NCI-H2107 (cell line): ENCODE measurements at places on chromosomes 7 and 10.

- no peak for DNase-seq
Observed at GRCh38 chr7:159144758-159145489, at the start of gene VIPR2. Gene VIPR2 (minus strand): TSS chr7:159144867. CDS start chr7:159144771, 96 bp downstream.

DNA sequence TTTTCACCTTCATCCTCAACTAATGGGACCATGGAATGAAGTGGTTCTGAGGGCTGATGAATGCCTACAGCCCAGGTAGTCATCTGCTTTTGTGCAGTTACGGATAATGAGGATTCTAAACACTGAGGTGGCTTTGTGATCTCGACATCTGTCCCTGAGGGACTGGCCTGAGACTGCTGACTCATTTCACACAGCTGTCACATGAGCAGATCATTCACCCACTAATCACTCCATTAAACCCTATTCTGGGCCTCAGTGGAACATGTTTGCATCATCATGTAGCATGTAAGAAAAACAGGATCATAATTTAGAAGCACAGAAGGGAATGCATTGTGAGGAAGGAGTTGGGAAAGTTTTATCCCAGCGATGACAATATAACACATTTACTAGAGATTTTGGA, 79.4 kb upstream of the FEZF1 start:
- DNase-seq = no peak

GRCh38 chr10:34960983-34961382, 129.2 kb downstream of the CUL2 start:
- peak; percentile 2 for DNase-seq

DNA sequence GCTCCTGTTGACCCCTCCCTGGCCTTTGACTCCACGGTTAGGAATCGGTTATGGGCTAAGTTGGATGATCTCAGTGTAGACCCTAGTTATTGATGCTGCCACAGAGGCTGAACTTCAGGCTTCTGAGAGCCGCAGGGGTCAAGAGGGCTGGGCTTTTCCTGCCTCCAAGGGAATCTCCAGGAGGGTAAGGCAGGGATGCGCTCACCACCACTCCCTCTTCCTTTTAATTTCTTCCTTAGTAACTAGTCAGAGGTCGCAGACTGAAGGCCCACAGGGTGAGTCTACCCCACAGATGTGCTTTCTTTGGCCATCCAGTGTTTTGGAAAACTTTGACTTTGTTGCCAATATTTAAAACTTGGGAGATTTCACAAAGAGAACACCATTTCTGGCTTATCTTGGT, 151.0 kb upstream of the TCF7L2 start:
- no peak for DNase-seq

DNA sequence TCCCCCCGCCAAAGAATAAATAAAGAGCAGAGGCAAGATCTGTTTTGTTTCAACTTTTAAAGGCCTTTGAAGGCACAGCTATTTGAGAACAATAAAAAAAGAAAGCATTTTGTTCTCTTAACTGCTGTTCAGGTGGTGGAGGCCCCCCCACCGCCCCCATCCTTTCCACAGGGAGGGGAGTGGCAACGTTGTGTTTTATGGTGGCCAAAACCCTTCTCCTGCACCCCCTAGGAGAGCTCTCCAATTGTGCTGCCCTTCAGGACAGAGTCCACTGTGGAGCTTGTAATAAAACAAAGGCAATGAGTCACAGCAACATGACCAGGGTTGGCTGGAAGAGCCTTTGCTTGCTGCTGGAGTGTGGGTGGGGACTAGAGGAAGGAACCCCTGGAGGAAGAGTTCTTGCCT, 987.9 kb downstream of the KCNMA1 start:
- no peak for DNase-seq

GRCh38 chr10:293636-294035, 158.4 kb downstream of the ZMYND11 start:
- DNase-seq = no peak

DNA sequence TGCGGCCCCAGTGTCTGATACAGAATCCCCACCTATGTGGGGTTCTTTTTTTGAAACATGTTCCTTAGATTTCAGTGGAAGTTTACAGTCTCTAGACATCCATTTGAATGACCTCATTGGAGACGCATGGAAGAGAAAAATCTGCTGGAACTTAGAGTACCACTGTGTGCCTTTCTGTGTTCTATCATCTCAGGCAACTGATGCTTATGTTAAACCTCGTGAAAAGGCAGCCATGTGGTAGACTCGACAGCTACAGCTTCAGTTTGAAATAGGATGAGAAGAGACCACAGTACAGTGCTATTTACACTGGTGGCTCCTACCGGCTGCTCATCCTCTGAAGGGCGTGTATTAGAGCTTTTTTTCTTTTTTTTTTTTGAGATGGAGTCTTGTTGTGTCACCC, 74.4 kb downstream of the FAM171A1 start:
- DNase-seq = no peak

GRCh38 chr7:2791390-2791789, 52.7 kb downstream of the GNA12 start:
- no peak for DNase-seq

DNA sequence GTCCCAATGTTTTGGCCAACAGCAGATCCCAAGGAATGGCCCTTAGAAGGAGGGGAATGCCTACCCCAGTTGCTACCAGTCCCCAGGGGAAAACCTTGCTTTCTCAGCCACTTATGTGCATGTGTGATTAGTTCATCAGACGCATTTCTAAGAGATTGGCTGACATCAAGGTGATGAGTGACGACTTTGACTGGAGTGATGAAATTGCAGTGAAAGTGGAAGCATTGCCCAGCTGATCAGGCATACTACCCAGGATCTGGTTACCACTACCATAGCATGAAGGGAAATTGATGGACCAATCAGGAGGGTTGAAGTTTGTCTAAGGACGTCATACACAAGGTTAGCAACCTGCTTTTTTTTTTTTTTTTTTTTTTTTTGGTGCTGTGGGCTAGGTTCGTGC, 90.3 kb upstream of the ELMO1 start:
- no peak for DNase-seq

DNA sequence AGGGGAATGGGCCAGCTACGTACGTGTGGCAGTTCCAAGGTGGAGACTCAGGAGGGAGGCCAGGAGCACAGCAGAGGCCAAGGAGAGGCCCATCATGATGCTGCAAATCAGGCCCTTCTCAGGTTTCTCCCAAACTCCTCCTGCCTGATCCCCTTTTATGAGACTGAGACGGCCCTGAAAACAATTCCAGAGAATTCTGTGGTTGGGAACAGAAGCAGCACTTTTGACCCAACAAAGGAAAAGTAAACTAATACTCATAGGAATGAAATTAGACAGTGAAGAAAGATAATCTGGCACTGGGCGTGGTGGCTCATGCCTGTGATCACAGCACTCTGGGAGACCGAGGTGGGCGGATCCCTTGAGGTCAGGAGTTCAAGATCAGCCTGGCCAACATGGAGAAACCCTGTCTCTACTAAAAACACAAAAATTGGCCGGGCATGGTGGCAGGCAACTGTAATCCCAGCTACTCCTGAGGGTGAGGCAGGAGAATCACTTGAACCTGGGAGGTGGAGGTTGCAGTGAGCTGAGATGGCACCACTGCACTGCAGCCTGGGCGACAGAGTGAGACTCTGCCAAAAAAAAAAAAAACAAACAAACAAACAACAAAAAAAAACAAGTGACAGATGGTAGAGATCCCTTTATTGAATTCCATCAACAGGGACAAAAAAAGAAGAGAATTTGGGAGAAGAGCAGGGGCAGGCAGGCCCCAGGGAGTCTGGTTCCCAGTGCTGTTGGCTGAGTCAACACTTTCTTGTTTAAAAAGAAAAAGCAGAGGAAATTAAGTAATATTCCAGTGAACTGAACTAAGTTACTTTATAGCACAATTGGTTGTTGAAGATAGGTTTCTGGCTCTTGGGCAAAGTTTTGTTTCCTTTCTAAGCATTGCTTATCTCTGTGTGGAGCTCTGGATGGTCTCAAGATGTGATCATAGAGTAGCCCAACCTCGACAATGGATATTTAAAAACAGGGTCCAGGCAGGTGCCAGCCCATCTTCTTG, at the start of gene CCL26:
Gene CCL26 (minus strand): TSS at position 131 of the 997 bp plus-strand sequence. CDS start 35 bp downstream, at position 96.
- DNase-seq = no peak

- DNase-seq = no peak
Observed at GRCh38 chr10:71640607-71641006, 79.0 kb downstream of the C10orf105 start.

DNA sequence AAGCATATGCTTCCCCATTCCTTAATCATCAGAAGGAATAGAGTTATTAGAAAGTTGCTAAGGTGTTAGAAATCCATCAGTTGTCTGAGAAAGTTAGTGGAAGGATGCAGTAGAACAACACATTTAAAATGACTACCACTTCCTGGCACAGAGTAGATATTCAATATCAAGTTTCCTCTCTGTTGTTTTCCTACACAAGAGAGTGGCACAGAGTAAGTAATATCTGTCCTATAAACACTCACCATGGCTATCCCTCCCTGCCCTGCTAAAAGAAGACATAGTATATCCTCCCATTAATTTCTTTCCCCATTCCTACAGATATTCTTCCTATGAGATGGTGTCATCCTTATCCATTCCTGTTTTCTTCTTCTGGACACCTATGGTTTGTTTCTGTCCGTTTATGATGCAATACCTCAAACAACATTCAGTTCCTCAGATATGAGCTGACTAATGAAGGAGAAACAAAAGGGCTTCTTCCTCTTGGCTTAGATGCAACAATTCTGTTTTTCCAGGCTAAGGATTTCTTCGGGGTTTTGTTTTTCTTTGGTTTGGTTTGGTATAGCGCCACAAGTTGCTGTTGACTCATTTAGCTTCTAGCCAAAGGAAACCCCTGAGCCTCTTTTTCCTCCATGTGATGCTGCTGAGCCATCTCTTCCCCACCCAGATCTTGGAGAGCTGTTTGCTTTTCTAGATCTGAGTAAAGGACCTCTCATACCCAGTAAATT, 32.9 kb upstream of the BPGM start:
- no peak for DNase-seq

DNA sequence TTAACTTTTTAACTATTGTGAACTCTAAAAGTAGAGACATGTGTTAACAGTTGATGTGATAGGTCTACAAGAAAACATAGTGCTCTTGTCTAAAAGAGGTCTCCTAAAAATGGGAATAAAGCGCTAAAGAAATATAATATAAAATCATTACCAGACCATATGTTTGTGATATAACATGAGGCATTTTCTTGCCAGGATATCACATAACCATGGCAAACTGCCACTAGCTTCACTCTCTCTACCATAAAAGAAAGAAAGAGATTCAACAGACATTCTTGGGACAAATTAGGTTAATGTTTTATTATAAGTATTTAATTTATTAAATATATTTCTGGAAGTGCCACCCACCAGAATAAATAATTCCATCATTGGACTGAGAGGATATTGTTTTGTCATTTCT, 115.0 kb downstream of the TMEM26 start:
- DNase-seq = no peak

- no peak for DNase-seq
Observed at GRCh38 chr7:48130658-48131108, 40.6 kb upstream of the ABCA13 start.

DNA sequence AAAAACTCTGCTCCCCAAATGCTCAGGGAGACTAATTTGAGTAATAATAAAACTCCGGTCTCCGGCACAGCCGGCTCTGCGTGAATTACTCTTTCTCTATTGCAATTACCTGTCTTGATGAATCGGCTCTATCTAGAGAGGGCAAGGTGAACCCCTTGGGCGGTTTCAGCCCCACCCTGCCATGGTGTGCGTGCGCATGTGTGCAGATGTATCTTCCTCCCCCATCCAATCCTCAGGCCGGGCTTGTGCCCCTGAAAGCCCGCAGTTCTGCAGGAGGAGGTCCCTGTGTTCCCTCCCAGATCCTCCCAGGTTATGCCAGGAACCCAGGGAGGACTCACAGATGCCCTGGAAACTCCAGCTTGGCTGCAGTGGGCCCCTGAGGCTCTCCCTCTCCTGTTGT, 48.3 kb upstream of the MYL10 start:
- no peak for DNase-seq

- no peak for DNase-seq
Observed at GRCh38 chr7:134780166-134780828, 863 bp downstream of the CALD1 start.

GRCh38 chr10:121838149-121838548, 89.7 kb downstream of the ATE1 start:
- DNase-seq = no peak

- no peak for DNase-seq
Observed at GRCh38 chr7:64945503-64946175, 42.6 kb downstream of the ZNF273 start.

DNA sequence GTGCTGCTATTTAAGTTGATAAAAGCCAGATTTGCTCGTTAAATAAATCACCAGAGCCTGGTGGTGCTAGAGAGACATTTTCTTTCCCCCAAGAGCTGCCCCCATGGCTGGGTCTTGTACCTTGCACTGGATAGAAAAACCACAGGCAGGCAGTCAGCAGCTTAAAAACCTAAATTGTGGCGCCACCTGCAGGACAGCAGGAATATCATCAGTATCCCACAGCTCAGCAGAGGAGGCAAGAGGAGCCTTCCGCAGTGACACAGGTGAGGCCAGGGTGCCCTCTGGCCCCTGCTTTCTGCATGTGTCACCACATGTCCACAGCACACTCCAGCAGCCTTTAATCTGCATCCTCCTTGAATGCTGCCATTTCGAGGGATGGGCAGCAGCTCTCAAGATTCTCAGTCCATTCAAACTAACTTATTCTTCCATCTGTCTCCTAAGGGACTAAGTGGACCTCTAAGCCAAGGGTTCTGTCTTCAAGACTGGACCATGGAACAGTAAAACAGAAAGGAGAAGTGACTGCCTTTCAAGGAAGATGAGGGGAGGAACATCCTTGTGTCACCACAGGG, 4.5 kb upstream of the PLXNA4 start:
- peak; percentile 66 for DNase-seq

- DNase-seq = no peak
Observed at GRCh38 chr7:20385126-20385525, 54.4 kb downstream of the ITGB8 start.

- peak; percentile 1 for DNase-seq
Observed at GRCh38 chr10:86632009-86632800, 22.1 kb upstream of the OPN4 start.

DNA sequence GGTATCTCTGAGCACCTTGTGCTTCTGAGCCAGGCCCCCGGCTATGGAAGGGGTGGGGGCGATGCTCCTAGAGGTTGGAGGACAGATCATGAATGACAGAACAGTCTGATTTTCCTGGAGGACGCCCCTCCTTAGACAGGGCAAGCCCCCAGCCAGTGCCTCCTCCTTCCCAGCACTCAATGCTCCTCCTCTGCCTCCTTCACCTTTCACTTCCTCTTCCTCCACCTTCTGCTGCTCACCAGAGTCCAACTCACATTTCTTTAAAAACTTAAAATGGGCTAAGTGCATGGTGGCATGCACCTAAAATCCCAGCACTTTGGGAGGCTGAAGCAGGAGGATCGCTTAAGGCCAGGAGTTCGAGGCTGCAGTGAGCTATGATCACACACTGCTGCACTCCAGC, 71.1 kb upstream of the CUX1 start:
- no peak for DNase-seq

GRCh38 chr7:45092100-45092930, 3.5 kb upstream of the NACAD start:
- DNase-seq = no peak

DNA sequence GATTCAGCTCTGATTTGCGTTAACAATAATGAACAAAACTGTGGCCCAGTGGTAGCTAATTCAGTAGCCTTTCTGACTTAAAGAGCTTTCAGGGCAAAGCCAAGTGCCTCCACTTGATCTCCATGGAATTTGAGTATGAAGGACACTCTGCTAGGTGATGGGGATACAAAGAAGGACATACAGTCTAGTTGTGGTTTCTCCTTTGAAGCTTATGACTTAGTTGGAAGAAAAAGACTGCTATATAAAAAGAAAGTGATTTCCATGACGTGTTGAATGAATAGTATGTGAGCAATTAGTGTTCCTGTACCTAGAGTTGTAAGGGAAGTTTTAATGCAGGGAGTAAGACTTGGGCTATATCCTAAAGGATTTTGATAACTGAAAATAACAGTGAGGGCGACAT, 8.3 kb downstream of the PDCD4 start:
- DNase-seq = no peak
